ENCODE measurements at places on chromosomes 5 and 9.

- no peak for DNase-seq
These were observed 48.9 kb downstream of the ERMP1 start for GRCh38 chr9:5783982-5784381.

- DNase-seq, result no peak
These were observed 221.6 kb upstream of the SLC30A5 start for GRCh38 chr5:68872088-68872839.

DNA sequence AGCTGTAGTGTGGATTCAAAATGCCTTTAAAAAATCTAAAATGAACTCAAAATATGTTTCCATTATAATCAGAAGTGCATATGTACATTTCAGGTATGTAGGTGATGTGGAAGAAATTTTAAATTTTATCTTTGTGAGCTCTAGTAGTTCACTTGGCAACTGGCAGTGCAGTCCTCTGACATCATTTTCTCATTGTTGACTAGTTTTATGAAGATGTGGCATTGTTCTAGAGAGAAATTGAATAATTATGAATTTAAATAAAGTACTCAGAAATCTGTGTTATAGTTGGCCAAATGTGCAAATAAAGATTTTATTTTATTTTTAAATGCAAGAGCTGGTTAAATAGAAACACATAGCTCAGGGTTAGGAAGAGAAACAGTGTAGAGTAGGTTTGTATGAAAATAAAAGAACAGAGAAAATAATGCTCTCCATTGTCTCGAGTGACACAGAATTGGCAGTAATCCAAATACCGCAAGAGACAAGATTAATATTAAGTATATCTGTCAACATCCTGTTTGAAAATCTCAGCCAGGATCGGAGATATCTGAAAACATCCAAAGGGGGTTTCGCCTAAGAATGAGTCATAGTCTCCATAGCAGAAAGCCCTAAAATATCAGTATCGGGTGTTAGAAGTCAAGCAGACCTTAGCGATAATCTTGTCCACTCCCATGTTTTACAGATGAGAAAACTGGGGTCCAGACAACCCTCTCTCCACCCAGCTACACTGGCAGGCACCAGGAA lies 189.4 kb downstream of the CCDC192 start:
- DNase-seq, result no peak

DNA sequence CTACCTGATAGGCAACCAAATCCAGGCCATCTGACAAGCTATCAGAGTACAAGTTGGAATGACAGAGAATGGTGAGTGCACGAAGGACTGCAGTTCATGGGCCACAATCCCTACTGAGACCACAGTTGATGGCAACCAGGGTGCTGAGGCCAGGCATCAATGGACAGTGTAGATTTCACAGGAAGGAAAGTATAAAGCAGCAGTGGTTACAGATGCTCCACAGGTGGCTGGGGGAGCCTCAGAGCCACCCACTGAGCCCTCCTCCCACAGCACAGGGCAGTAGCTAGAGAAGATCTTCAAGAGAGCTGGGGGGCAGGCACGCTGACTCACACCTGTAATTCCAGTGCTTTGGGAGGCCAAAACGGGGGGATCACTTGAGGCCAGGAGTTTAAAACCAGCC lies 49.4 kb downstream of the RETREG1 start:
- DNase-seq, result no peak

DNA sequence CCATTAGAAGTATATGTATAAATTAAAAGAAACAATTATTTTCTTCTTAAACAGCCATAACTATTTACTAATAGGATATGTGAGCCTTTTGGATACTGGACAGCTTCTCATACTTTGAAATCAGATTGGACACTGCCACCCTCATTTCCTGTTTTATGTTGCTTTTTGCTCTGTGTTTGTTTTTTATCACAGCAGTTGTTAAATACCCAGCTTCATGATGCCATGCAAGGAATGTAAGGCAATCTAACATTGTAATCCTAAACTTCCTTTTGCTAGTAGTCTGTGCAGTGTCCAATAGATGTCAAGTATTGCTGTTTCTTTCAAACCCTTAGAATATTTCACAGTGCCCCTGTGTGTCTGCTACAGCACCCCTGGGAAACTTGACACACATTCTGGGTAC lies 56.2 kb downstream of the CNTLN start:
- DNase-seq, result no peak

GRCh38 chr5:155001523-155001922 lies 12.0 kb upstream of the KIF4B start:
- no peak for DNase-seq
